Right renal cortex interstitium (tissue), 3 donors: ENCODE measurements at places on chromosomes 4 and X. TPM values are rescaled to one million over a fixed set of nuclear protein-coding genes. Genes with fewer than 3 reads are reported as not detected.

CSN3 gene
- polyA plus RNA-seq: not detected

DNA sequence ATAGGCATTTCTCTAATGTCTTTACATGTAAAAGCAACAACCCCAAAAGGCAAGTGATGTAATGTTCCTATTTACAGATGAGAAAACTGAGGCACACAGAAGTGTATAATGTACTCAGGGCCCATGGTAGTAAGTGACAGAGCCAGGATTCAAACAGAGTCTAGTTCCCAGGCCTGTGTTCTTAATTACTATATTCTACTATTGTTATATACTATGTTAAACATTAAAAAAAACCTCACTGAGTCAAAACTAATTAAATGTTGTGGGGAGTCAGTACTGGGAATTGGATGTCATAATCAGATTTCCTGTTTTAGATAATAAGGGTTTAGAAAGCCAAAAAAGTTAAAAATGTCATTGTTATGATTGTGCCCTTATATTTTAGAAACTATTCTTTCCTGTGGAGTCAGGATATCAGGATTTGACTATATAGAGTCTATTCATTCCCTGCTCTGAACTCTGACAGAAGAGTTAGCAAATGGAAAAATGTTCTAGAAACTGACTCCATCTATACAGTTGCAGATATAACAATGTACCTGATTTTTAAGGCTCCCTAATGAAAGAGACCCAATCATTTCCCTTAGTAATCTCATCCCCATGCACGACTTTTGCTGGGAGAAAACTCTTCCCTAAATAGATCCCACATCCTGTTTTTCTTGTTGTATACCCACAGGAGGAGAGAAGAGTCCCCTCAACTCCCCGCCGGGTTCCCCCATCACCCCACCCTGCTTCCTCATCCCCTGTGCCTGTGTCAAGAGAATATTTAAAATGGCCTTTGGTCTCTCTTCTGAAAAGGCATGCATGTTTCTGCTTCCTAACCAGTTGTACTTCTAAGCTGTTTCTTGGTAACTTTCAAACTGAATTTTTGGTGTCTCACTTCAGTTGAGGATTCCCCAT is 69.7 kb downstream of the REELD1 start:
- DNase-seq: no peak

- DNase-seq: no peak
Measured at GRCh38 chr4:6560416-6561172, 14.4 kb upstream of the MAN2B2 start.

- DNase-seq: no peak
Measured at GRCh38 chr4:71211748-71212147, 127.1 kb upstream of the SLC4A4 start.

TECRL gene
- polyA plus RNA-seq: 0.24 TPM
